ENCODE measurements at places on chromosomes 13 and 19.

- no peak for ATAC-seq
Measured at GRCh38 chr19:29969891-29970290, 27.9 kb downstream of the URI1 start.

DNA sequence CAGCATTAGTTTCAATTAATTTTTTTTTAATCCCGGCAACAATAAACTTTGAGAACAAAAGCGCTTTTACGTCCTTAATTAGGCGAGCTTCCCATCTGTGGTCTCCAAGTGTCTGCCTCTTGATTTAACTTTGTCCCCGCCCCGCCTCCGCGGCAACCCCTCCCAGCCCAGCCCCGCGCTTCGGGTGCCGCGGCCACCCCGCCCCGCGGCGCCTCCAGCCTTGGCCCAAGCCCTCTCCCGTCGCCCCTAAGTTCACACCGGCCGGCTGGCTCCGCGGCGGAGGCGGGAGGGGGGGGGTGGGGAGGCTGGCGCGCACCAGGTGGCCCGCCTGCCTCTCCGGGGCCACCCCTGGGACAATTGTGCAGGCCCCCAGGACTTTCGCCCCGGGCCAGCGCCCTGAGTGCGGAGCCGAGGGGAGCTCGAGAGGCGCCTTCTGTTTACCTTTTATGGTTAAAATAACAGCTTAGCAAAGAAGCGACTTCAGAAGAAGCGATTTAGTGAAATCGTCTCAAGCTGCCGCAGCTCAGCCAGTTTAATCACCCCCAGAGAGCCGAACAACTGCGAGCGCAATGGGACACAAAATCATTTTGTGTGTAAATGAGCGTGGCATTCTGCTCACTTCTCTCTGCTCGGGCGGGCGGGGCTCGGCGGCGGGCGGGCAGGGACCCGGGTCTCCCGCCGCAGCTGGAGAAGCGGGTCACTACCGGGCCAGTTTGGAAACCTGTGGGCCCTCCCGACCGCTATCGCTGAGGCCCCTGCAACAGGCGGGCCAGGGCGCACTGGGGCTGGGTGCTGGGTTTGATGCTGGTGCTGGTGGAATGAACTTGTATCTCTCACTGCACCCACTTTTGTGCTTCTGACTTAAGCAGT is 1.4 kb downstream of the KCTD15 start:
- ATAC-seq: no peak

- no peak for ATAC-seq
Measured at GRCh38 chr19:17479325-17479791, 9.0 kb downstream of the SLC27A1 start.

GRCh38 chr13:23021906-23022305 is 158.9 kb upstream of the SGCG start:
- ATAC-seq: no peak

DNA sequence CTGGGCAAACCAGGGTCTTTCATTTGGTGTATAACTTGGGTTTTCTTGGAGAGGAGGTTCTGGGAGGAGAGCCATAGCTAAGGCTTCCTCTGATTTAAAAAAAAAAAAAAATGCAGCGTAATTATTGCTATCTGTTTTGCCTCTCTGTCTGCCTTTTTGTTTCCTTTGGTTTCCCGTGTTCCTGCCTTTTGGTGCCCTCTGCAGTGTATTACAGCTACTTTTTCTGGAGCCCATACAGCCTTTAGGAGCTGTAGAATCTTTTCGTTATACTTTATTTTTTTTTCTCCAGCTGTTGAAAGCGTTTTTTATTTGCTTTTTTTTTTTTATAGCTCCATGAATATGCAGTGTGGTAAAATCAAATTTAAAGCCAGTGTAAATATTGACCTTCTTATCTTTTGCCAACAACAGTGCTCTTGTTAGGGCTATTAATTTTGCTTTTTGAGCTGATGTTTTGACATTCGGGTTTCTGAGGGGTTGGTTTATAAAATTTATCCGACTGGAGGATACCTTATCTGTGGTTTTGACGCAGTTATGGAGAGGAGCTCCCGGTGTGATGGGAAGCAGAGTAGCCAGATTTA is 38.1 kb downstream of the ZNF493 start:
- ATAC-seq: no peak

GRCh38 chr13:33228648-33229445 is 56.7 kb downstream of the STARD13 start:
- peak; percentile 56 for ATAC-seq

DNA sequence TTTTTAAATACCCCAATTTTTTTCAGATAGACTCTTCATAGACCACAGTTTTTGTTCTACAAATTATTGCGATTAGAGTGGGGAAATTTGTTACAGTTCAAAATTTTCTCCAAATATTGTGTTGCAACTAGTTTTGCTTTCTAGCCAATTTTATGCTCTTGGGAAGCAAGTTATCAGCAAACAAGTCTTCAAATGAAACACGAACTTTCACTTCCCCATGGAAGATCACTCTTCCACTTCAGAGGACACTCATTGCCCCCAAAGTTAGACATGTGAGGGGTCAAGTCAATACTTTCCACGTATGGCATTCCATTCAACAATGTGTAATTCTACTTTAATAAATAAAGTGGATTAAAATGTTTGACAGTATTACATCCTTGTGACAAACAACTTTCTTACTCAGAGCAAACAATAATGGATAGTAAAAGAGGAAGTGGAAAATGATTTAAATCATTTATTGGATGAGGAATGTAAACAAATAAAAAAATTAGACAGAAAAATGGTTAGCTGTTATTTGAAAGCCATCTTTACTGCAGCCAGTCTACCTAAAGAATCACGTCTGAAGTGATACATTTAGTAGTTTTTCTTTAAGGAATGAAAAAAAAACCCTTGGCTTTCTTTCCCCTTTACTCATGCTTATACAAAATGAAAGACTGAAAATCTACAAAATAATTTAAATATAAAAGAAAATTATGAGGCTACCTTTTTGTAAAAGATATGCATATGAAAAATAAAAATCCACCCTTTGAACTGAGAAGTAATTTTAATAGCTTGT is 41.2 kb upstream of the TNFSF11 start:
- ATAC-seq: no peak

DNA sequence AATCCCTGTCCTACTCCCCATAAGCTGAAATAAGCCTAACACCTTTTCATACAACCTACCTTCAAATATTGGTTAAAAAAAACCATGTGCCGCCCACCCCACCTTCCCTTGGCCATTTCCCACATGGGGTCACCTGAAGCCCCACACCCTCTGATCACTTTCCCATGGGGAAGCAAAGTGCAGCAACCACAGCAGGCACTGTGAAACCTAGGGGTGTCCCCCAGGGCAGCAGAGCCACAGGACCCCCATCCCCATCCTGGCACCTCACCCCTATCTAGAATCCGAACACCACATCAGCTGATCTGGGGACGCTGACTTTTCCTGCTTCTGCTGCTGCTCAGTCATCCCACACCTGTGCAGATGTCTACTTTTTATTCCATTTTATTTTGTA is 19.9 kb downstream of the CEACAM21 start:
- no peak for ATAC-seq

DNA sequence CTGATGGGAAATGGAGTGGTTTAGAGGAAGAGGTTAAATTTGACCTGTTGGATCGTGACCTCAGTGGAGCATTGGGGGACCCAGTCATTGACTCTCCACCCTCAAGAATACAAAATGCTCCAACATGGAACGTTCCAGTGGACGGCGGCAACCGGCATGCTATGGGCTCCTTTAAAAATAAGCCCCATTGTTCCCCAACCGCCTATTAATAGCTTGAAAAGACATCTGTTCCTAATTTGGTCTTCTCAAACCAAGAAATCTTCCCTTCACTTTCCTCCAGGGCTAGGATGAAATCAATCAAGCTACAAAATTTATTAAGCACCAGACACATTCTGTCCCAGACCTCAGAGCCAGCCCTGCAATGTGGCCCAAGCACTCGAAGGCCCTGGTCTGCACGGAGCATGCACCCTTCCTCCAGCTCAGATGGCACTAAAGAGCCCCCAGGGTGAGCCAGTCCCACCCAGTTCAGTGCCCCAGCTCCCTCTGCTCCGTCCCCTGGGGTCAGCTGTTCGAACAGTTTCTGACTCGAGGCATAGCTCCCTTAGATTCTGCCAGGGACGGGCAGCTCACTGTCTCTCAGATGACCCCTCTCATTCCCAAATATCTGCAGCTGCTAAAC is 22.5 kb upstream of the VSTM2B start:
- no peak for ATAC-seq

DNA sequence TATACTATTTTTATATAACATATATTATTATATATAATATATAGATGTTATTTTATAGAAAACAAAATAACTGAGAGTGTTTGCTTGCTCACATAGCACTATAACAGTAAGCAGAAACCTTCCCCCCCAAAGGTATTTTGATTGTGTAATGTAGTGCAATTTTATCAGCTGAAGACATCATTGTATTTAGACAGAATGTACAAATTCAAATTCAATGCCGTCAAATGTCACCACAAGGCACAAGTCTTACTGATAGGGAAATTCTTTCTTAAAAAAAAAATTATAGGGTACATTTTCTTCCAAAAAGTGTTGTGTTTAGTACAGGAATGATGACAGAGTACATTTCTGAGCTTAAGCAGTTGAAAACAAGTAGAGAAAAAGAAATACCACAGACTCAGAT is 1147.1 kb upstream of the SPRY2 start:
- ATAC-seq: no peak

GRCh38 chr13:113633485-113633873 is 24.5 kb downstream of the ATP4B start:
- no peak for ATAC-seq

GRCh38 chr13:25717666-25718197 is 334.1 kb downstream of the SHISA2 start:
- no peak for ATAC-seq

- ATAC-seq: no peak
Measured at GRCh38 chr13:96338030-96338429, 248.1 kb downstream of the HS6ST3 start.

DNA sequence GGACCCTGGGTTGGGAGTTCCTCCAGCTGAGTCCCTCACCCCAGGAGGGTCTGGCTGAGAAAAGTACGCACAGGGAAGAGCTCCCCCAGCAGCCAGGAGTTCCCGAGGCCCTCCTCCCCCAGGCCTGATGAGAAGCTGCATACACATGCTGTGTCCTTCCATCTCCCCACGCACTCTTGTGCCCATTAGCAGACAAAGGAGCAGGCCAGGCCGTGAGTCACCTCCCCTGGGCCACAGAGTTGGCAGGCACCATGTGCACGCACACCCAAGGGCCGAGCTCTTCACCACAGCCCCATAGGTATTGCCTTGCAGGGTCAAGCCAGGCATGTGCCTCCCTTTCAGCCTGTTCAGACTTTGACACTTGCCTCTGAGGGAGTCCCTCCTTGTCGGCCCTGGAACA is 17.5 kb downstream of the MAU2 start:
- no peak for ATAC-seq

DNA sequence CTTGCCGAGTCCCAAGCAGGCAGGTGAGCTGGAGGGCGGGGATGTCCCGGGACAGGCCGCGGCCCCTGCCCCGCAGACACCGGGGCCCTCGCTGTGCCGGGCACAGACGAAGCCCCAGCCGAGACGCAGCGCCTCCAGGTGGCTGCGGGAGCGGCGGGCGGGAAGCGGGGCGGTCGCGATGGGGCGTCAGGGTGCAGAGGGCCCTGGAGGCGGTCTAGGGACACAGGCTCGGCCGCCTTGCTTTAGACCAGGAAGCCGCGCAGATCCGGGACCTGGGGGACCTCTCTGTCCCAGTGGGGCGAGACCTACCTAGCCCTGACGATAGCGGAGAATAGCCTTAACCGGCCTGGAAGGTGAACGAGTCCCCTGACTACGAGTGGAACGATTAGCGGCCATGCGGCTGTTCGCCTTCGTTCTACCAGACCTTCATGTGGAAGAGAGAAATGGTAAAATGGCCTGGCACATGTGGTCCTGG is 4.2 kb upstream of the ZNF564 start:
- no peak for ATAC-seq

DNA sequence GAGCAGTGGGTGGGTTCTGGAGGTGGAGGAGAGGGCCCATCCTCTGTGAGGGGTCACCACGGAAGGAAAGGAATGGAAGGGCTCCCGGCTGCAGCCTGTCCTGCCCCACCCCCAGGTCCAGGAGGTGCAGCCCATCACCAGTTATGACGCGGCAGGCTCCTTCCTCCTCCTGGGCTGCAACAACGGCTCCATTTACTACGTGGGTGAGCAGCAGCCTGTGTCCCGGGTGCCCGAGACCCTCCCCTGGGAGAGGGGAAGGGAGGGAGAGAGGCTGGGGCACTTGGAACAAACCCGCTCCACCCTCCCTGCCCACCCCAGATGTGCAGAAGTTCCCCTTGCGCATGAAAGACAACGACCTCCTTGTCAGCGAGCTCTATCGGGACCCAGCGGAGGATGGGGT is 6.6 kb downstream of the SHKBP1 start:
- no peak for ATAC-seq

DNA sequence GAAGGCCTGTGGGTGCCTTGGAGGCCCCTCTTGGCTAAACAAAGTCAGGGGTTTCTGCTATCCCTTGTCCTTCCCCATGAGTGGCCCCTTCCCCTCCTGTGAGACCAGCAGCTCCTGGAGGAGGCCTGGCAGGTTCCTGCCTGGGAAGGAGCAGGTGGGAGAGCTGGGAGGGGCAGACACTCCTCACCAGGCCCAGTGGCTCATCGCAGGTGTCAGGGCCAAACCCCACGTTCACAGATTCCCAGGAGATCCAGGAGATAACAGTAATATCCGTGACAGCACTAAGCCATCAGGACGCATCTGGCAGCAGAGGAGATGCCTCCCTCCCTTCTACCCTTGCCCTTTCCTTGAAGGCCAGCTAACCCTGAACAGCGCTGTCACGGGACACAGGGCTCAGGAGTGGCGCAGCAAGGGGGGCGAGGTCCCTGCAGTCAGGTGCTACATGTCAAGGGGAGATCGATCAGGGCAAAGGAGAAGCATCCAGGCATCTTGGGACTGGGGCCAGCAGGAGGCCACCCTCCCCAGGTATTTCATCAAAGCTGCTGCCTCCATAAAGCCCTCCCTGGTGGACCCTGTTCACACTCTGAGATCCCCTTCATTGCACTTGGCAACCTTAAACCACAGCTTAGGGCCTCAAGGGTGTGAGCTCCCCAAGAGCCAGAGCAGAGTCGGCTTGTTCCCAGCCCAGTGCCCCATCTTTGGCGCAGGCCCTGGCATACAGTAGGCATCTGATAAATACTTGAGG is 4.8 kb downstream of the CEBPA start:
- no peak for ATAC-seq

DNA sequence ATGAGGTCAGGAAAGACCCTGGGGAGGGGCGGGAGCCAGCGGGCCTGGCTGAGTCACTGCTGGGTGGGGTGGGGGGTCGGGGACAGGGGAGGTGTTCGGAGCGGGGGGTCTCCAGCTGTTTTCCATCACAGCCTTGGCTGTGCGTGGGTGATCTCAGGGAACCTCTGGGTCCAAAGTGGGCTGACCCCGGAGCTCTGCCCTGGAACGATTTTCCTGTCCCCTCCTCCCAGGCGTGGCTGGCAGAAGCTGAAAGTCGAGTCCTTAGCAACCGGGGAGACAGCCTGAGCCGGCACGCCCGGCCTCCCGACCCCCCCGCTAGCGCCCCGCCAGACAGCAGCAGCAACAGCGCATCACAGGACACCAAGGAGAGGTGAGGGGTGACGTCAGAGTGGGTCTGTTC is 10.6 kb downstream of the TRIP10 start:
- ATAC-seq: no peak

GRCh38 chr13:36829753-36830152 is 10.7 kb downstream of the RFXAP start:
- ATAC-seq: no peak
